Stimulated activated CD8-positive, alpha-beta memory T cell treated with anti-CD3 and anti-CD28 coated beads, Interleukin-2, amount 100 ng/mL, for 48 hours (primary cell): ENCODE measurements at places on chromosomes 5 and 9.

DNA sequence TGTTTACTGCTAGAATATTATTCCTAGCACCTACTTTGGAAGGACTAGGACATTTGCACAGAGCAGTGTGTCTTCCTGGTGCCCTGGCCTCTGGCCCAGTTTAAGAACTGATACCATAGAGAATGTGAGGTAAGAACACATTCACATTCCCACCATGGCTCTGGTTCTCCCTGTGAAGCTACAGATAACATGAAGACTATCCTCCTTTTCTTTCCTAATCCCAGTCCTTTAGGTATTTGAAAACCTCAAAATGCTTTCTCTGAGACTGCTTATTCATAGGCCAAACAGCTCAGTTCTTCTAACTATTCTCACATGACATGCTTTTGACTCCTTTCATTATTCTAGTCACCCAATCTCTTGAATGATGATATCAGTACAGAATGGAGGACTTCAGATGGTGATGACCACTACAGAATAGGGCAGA lies 11.9 kb downstream of the FAM219A start:
- DNase-seq: no peak

DNA sequence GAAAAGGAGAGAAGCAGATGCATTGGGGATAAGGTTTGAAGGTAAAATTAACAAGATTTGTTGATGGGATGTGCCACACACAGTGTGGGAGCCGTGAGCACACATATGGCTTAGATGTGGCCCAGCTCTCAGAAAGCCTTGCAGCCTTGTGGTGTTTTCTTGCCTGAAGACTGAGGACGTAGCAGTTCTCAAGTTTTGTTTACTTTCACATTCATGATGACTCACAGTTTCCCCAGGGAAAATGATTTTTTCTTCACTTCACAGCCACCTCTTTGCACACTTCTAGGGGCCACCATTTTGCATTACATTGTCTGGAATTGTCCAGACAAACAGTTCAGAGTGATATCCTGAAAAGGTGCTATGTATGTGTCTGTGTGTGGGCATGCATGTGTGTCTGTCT lies 126.2 kb downstream of the BASP1 start:
- no peak for DNase-seq

GRCh38 chr5:142795251-142795650 lies 25.1 kb downstream of the ARHGAP26 start:
- no peak for DNase-seq

DNA sequence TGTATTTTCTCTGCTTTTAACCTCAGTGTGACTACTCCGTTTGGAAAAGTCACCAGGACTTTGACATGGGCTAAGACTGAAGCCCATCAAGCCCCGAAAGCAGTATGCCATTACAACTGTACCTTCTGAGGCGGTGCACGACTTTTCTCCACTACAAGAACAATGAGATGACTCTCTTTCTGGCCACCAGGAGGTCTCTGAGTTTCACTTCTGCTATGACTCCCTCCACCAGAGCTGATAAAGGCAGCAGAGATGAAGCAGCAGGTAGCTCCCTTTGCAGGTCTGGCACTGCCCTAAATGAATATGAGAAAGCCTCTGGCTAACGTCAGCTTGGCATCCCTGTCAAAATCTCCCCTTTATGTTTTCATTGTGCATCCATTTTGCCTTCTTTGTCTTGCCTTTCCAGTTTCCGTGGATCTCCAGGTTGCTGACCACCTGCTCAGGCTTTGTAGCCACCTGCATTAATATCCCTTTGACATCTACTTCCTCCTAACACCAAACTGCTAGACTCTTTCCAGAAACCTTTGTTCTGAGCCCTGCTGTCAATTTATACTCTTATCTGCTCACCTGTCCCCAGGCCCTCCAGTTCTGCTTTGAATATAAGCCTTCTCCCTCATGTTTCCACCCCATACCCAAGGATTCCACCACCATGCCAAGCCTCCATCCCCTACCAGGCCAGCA lies 221.7 kb downstream of the ZNF608 start:
- DNase-seq: no peak

GRCh38 chr5:172543484-172544298 lies 89.4 kb upstream of the SH3PXD2B start:
- DNase-seq: no peak

DNA sequence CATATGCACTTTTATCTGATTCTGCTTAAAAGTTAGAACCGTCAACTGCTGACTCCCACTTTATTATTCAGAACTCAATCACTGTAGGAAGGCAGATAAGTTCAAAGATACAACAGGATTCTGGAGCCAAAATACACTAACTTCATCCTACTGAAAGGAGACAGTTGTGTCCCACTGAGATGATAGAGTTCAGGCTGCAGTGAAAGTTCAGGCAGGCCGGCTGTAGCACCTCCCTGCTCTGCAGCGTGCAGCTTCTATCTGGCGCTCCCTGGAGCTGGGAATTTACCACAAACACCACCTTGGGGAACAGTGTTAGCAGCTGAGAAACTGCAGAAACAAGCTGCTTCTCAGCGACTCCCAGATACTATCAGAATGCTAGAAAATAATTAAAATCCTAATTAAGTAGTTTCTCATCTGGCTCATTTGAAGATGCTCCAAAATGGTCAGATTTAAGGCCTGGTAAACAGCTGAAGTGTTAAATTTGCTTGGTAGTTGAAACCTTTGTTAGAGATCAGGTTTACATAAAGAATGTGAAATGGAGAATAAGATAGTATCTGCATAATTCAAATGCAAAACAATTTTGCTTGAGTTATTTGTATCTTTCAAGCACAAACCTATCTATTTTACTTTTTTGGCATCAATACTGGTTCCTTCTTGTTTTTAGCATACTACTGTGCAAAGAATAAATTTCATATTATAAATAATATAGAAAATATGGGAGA lies 52.3 kb upstream of the CNTLN start:
- DNase-seq: no peak
